ENCODE measurements at places on chromosomes 3 and 15.

DNA sequence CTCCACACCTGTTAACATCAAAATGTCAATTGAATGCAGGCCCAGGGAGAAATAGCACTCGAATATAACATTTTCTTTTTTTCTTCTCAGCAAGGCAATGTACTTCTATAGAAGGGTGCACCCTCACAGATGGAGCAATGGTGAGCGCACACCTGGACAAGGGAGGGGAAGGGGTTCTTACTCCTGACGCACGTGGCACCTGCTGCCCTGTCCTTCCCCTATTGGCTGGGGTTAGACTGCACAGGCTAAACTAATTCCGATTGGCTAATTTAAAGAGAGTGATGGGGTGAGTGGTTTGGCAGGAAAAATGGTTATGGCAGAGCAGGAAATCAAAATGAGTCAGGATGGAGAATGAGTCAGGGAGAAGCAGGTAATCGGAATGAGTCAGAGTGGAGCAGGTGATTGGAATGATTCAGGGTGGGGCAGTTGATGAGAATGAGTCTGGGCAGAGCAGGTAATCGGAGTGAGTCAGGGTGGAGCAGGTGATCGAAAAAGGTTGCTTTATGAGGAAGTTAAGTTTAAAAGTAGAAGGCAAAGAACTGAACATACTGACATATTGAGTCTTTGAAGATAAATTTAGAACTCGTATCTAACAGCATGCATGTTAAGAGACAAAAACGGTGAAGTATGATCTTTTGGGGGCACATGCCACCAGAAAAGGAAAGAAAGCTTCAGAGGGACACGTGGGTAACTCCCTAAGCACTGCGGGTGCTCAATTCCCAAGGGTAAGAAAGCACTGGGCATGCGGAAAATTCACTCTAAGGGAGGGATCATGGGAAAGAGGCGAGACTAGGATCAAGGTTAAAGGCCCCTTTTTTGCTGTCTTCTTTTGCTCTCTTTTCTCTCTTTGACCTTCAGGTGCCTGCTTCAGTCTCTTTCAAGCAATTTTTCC, 72.9 kb upstream of the GALNT15 start:
- no peak for DNase-seq

DNA sequence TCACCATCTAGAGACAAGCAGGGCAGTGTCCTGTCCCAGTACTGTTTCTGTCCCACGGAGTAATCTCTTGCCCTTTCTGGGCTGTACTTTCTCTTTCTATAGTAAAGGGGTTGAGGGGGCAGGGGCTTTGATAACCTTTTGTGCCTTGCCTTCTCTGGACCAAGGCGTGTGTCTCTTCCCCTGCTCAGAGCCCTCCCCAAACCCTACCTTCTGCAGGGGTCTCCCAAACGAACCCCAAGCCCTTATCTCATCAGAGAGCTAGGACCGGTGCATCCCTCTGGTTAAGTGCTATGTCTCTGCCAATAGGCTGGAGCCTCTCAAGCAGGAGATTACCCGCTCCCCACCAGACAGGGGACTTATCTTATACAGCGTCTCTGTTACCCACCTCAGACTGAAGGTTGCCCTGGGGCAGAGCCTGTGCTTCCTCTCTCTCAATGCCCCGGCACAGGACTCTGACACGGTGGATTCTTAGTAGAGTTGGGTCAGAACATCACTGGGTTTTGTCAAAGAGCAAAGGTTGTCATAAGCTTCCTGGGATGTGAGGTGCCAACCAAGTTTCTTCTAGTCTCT, 2.9 kb downstream of the PLEKHO2 start:
- DNase-seq, result no peak

DNA sequence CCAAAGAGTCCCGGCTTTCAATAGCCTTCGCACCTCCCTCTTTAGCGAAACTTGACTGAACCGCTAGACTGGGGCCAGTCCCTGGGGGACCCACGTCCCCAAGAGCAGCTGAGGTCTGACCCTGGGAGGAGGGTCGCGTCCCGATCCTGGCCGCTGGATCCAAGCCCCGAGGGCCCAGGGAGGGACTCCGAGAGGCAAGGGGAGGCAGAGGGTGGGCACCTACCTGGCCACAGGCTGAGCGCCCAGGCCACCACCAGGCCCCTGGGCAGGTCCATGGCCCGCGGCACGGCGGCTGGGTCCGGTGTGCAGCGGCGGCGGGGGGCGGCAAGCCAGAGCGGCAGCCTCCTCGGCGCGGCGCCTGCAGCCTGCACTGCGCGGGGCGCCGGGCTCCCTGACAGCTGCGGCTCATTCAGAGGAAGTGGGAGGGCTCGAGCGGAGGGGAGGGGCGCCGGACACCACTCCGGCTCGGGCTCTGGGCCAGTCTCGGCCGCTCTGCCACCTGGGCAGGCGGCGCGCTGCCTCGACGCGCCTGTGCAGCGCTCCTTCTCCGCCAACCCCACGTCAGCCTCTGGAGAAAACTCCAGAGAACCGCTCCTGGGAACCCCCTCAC, at the start of gene ITGA11:
TSS of gene ITGA11 (minus strand) at position 372 of the 610 bp plus-strand sequence. CDS start at position 275, 97 bp downstream.
- peak; percentile 53 for DNase-seq

DNA sequence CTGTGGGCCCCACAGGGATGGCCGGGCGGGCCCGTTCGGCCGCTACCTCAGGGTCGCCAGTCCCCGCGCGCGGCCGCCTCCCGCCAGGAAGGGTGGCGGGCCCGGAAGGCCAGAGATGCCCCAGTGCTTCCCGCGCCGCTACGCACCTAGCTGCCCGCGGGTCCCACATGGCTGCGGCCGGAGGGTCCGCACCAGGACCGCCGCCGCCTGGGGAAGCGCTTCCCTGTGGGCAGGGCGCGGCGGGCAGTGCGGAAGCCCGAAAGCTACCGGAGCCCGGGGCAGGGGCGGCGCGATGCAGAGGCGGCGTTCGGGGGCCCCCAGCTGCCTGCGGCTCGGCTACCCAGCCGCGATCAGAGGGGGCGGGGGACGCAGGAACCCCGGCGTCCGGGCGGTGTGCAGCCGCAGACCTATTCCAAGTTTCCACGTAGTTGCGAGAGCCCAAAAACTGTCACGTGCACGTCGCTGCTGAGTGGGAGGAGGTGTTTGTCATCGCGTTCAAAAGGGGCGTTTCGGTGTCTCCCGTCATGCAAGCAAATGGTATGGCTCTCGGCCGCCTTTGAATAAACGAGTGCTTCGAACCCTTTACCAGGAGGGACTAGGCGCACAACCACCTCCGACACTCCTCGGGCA, at the start of gene TRANK1:
TSS of gene TRANK1 (minus strand) at position 414 of the 630 bp plus-strand sequence. CDS start at position 169, 245 bp downstream.
- peak; percentile 71 for DNase-seq

- DNase-seq, result no peak
These were observed 31.3 kb downstream of the DAPK2 start for GRCh38 chr15:64014995-64015394.

- no peak for DNase-seq
These were observed 31.4 kb upstream of the POU1F1 start for GRCh38 chr3:87307805-87308204.

- DNase-seq, result no peak
These were observed 104.1 kb downstream of the TBC1D5 start for GRCh38 chr3:17638356-17638755.

GRCh38 chr15:48855501-48856440, 22.2 kb upstream of the EID1 start:
- DNase-seq, result peak; percentile 34

DNA sequence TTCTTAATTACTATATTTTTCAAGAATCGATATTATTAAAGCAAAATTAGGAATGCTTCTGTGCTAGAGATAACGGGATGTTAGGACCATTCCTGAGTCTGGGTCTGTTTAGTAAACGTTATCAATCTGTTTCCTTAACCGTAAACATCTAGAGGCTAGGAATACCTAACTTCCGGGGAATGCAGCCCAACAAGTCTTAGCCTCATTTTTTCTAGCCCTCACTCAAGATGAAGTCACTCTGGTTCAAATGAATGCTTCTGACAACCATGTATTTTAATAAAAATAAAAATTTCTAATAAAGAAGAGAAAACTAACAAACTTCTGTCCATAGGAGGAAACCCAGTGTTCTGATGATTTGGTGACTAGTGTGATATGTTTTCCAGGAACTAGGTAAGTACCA, 11.1 kb upstream of the SELENOK start:
- no peak for DNase-seq

GRCh38 chr15:101122266-101122665, 129.6 kb downstream of the CHSY1 start:
- DNase-seq, result no peak

DNA sequence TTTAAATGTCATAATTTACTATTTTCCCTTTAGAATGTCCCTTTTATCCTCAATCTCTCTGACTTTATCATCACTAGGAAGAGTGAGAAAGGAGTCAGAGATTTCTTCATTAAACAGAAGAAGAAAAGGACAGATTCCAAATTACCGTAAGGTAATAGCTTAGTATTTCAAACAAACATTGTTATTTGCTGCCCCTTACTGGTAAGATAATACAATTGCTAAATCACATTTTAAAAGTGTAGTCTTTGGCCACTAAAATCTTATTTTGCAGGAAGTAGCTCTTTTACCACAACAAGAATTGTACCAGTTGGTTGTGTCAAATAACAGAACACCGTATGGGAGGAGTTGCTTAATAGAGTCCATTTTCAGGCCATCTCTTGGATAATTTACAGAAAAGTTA, 53.7 kb downstream of the CGGBP1 start:
- peak; percentile 14 for DNase-seq

- no peak for DNase-seq
These were observed 13.2 kb downstream of the SIDT1 start for GRCh38 chr3:113545594-113545993.

GRCh38 chr15:65008983-65009382, 19.3 kb upstream of the SPG21 start:
- no peak for DNase-seq

DNA sequence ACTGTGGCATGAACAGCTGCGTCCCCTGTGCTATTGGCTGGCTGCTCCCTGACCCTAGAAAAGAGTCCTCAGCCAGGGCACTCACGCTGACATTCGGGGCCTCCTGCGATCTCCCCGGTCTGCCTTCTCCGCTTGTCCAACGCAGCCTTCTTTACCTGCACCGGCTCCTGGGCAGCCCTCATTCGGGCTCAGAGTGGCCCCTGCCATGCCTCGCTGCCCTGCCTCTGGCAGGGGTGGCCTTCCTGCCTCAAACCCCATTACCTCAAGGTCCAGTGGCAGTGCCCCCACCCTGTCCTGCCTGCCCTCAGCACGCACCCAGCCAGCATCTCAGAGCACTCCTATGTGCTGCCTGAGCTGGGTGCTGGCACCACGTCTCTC, 86.5 kb downstream of the TBC1D2B start:
- no peak for DNase-seq

GRCh38 chr3:38829404-38829803, 13.4 kb upstream of the SCN10A start:
- peak; percentile 79 for DNase-seq

DNA sequence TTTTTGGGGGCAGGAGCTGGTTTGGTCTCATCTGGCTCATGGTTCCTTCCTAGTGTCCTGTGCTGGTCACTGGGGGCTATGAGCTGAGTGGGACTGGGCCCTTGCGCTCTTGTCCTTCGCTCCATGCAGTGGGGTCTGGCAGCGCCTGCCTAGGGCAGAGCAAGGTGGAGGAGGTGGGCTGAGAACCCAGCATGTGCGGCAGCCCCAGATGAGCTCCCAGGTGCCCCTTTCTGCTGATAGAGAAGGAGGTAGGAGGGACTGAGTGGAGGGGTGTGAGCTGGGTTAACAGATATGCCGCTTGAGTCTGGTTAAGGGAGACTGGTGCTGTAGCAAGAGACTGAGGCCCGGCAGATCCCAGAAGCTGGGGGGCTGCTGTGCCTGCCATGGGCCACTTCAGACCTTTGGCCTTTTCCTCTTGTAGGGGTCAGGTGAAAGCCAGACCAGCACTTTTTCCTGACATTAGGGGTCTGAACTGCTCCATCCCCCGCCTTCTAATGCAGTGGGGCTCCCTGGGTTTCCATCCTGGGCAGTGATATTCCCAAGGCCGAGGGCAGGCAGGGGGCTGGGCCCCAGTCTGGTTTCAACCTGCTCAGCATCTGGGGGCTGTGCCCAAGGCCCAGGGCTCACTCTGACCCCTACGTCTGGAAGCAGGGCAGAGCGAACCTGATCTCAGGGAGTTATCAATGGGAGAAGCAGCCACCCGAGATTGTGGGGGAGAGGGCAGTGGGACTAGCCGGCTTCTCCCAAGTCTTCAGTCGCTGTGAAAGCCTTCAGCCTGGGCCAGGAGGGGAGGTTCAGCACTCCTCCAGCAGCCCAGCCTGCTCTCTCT, 62.9 kb upstream of the PRR23C start:
- DNase-seq, result no peak

DNA sequence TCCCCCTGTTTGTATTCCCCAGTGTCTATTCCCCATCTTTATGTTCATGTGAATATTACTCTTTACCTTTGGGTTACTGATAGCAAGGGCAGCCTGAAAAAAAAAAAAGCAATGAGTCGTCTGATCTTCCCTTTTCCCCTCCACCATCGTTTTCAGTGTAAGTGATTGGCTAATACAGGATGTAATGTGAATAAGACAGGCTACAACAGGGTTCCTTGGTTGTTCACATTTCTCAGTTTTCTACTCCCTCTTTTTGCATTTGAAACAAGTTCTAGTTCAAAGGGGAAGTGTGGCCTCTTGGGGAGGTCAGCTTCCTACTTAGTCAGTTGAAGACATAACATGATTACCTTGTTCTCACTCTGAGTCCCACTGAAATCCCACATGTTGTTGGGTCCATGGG, 278.0 kb upstream of the TRIM42 start:
- no peak for DNase-seq

DNA sequence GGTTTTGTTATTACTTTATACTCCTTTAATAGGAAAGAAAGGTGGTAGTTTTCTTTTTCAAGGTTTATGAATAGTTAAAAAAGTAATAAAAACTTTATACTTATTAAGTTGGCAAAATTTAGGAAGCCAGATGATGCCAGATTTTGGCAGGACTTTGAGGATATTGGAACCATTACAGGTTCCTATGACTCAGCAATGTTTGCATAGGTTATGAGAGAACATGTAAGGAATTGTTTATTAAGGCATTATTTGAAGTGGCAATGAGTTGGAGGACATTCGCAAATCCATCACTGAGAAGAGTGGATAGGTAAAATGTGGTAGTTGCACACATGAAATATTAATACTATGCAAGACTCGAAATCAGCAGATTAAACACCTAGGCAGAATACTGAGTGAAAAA, 29.9 kb downstream of the CDAN1 start:
- no peak for DNase-seq

DNA sequence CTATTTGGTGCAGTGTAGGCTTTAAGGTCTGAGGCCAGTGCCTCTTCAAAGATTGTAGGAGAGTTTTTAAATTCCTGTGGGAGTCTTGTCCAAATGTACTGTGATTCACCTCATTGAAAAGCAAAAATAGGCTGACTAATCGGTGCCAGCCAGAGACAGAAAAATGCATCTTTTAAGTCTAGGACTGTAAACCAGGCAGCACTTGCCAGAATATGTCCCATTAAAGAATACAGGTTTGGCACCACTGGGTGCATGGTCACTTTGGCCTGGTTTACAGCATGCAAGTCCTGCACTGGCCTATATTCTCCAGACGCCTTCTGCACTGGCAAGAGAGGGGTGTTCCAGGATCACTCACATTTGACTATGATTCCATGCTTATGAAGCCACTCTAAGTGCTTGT, 20.3 kb upstream of the NOX5 start:
- peak; percentile 55 for DNase-seq

- peak; percentile 54 for DNase-seq
These were observed 76.7 kb downstream of the BOC start for GRCh38 chr3:113287803-113288648.

- DNase-seq, result no peak
These were observed 102.2 kb downstream of the DAPK2 start for GRCh38 chr15:63943829-63944680.

Measured in AG08396 (cell line).